GM13977 (cell line): ENCODE measurements at places on chromosomes 12 and 14.

- no peak for DNase-seq
These were observed 119.5 kb downstream of the TTC7B start for GRCh38 chr14:90696720-90697119.

DNA sequence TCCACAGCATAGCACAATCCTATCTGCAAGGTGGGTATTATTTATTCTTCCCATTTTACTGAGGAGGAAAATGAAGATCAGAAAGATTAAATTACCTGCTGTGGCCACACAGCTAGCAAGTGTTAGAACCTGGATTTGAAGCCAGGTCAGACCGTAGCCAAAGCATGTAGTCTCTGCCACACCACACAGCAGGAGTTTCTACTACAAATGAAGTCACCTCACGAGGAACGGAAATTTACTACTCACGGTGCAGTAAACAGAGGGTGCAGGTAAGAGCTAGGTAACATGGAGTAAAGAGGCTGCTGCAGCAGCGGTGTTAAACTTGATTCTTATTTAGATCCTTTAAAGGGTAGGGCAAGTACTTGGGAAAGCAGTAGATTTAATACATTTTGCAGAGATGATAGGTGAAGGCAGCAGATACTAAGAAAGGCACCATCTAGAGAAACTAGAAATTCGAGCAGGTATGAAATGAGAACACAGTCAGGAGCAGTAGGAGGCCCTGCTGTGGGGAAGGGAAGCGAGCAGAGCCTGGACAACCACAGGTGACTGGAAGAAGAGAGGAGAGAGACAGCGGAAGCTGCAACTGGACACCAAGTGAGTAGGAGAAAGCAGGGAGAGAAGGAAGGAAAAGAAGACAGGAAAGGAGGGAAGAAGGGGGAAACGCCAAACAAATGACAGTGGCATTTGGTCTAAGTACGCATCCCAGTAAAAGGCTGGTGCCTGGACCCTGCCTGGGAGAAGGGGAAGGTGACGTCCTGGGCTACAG lies 21.5 kb downstream of the SPTB start:
- DNase-seq = no peak

GRCh38 chr12:59067083-59067482 lies 146.8 kb upstream of the LRIG3 start:
- DNase-seq = peak; percentile 23

GRCh38 chr12:57110104-57111030 lies 795 bp downstream of the STAT6 start:
- peak; percentile 81 for DNase-seq

- DNase-seq = no peak
These were observed 4.3 kb upstream of the PGF start for GRCh38 chr14:74959596-74960180.

GRCh38 chr14:65002586-65003210 lies 16.0 kb downstream of the FNTB start:
- DNase-seq = no peak
